Smooth muscle cell of trachea (primary cell): ENCODE measurements at places on chromosomes 7 and 10. TPM values are rescaled to one million over a fixed set of nuclear protein-coding genes. Genes with fewer than 3 reads are reported as not detected.

C7orf33 gene
- total RNA-seq: not detected in 2 replicates

OR2A14 gene
- not detected in 2 replicates for total RNA-seq

FRMPD2 gene
- total RNA-seq: not detected in 2 replicates

MRM2 gene
- total RNA-seq: 14.7 and 20.2 TPM in 2 replicates

NEUROG3 gene
- not detected in 2 replicates for total RNA-seq

NAT16 gene
- total RNA-seq: not detected in 2 replicates

SSC4D gene
- total RNA-seq: 0.33 and 0.73 TPM in 2 replicates

IKZF1 gene
- total RNA-seq: not detected in 2 replicates

SLC18A3 gene
- total RNA-seq: not detected in 2 replicates

UCMA gene
- not detected in 2 replicates for total RNA-seq

CLDN3 gene
- 0.33 TPM in 1 of 2 replicates, not detected in the other for total RNA-seq

PPP1R9A gene
- 0.44 and 1.7 TPM in 2 replicates for total RNA-seq

FFAR4 gene
- total RNA-seq: not detected in 2 replicates

ABI1 gene
- 30.4 and 31.6 TPM in 2 replicates for total RNA-seq

ATAD1 gene
- total RNA-seq: 27.3 and 47.4 TPM in 2 replicates

MNX1 gene
- total RNA-seq: not detected in 2 replicates

SPRN gene
- 0.87 and 3.1 TPM in 2 replicates for total RNA-seq

STAG3 gene
- total RNA-seq: 0.66 and 1.6 TPM in 2 replicates

EFCAB10 gene
- not detected in 2 replicates for total RNA-seq

CALCR gene
- not detected in 2 replicates for total RNA-seq

WDR11 gene
- total RNA-seq: 81.7 and 86.1 TPM in 2 replicates

EEF1AKMT2 gene
- total RNA-seq: 16.0 and 35.8 TPM in 2 replicates

GPR15LG gene
- not detected in 2 replicates for total RNA-seq
